ENCODE measurements at places on chromosomes 5 and 9.
A peak's percentile ranks its signal among the peaks of the same experiment; 100 is the strongest.

DNA sequence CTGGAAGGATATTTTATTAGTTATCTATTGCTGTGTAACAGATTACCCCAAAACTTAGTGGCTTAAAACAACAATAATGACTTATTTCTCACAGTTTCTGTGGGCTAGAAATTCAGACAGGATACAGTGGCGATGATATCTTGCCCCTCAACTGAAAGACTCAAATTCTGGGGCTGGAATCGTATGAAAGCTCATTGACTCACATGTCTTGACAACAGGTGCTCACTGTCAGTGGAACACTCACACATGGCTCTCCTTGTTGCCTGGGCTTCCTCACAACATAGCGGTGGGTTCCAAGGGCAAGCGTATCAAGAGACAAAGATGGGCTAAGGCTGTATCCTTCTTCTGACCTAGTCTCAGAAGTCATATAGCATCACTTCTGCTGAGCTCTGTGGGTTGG, 3.7 kb upstream of the GNPDA1 start:
- no peak for DNase-seq

DNA sequence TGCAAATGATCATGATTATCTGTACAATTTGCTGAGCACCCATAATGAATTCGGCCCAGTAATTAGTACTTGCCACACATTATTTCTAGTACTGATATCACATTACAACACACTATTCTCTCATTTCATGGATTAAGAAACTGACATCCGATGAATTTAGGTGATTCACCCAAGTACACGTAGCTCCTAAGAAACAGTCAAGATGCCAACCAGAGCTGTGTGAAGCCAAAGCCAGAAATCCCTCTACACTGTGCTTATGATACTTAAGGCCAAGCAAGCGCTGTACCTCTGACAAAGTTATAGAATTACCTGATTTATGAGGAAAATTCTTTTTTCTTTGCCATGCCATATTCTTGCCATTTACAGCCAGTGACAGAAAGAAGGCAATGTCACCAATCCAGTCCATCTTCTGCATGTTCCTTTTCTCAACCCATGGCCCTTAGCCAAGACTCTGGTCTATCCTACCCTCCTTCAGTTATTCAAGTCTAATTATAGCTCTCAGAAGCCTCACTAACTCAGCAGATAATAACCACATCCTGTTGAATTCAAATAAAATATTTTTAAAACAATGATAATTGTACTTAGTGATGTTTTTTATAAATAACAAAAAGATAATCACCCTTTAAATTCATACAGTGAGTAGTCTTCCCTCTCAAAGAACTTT, 74.3 kb upstream of the PTGER4 start:
- no peak for DNase-seq

GRCh38 chr9:7578951-7579350, 220.6 kb downstream of the DMAC1 start:
- no peak for DNase-seq

DNA sequence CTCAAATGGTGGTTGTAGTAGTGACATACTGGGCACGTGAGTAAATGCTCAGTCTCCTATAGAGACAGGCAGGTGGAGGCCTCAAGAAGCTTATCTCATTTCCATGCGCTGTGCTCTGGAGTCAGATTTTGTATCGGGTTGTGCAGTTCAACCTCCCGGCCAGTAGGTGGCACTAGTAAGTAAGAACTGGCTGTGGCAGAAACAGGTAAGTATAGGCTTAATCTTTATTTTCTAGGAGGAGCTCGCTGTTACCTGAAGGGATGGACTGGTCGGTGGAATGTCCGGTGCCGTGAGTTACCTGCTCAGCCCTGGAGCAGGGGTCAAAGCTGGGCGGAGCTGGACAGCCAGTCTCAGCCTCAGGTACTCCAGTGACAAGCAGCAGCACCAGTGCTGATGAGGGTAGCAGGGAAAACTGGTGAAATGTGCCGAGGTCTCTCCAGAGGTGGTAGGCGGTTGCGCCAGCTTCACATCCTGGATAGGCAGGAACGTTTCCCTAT, 880.1 kb upstream of the SEMA6A start:
- DNase-seq: peak; percentile 17

- no peak for DNase-seq
Observed at GRCh38 chr5:160432196-160432595, 10.5 kb downstream of the PTTG1 start.
